CD4-positive, alpha-beta T cell treated with Interleukin-12 subunit alpha and Interleukin-12 subunit beta, for 1 hour (primary cell): ENCODE measurements at places on chromosomes 7 and 10.

DNA sequence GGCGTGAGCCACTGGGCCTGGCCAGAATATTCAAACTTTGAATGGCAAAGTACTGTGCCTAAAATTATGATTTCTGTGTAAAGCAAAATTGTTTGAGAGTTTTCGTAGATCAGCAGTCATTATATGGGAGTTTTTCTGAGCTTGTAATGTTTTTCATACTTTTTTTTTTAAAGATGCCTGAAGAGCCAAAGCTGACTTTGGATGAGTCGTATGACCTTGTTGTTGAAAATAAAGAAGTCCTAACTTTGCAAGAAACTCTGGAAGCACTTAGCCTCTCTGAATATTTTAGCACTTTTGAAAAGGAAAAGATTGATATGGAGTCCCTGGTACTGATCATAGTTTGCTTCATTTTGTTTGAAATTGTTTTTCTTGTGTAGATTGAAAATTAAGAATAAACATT is 26.7 kb downstream of the SEC23IP start:
- no peak for DNase-seq

DNA sequence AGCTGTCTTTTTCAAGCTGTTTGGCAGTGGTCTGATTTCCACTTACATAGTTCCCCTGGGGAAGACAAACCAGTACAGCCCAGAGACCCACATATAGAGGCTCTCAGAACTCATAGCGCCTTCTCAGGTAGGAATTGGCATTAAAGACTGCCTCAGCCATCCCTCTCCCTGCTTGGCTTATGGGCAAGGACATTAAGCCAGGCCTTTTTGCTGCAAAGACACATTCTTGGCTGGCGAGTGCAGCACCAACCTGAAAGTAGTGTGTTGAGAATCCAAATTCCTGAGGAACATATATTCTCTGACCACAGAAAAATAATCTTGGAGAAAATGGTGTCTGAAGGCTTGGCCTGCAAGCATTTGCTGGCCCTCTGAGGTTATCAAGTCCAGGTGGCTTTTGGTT is 39.2 kb upstream of the HPS1 start:
- no peak for DNase-seq

- DNase-seq = no peak
Measured at GRCh38 chr7:132084776-132085388, 491.4 kb downstream of the PLXNA4 start.

- DNase-seq = no peak
Measured at GRCh38 chr7:82257118-82257695, 186.4 kb downstream of the CACNA2D1 start.

GRCh38 chr7:131638641-131639430 is 82.4 kb upstream of the PODXL start:
- DNase-seq = no peak
